Naive thymus-derived CD8-positive, alpha-beta T cell (primary cell): ENCODE measurements at places on chromosomes 3 and 15.

- no peak for DNase-seq
Measured at GRCh38 chr15:26667222-26667988, 105.5 kb downstream of the GABRB3 start.

GRCh38 chr3:159186581-159186980 is 384.7 kb downstream of the MFSD1 start:
- DNase-seq, result no peak

DNA sequence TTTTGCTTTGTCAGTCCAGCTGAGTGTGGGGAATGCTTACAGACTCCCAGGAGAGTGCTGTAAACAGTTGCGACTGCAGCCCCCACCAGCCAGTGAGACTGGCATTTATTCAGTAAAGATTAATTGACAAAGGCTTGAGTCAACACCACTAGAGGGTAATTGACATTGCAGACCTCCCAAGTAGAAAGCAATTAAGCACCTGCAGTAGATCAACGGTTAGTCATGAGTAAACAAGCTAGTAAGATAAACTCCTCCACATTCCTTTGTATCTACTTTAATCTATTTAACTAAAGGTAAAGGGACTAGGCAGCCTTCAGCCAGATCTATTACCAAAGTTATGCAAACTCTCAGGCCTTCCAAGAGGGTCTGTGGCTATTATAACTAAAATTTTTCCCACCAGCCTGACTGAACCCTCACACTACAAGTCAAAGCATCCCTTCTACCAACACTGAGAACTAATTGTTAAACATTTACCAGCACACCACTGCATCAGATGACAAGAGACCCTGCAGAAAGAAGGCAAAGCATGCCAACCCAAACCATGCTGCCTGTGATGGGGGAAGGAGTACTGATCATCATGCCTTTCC is 30.5 kb upstream of the GALNT15 start:
- DNase-seq, result no peak

DNA sequence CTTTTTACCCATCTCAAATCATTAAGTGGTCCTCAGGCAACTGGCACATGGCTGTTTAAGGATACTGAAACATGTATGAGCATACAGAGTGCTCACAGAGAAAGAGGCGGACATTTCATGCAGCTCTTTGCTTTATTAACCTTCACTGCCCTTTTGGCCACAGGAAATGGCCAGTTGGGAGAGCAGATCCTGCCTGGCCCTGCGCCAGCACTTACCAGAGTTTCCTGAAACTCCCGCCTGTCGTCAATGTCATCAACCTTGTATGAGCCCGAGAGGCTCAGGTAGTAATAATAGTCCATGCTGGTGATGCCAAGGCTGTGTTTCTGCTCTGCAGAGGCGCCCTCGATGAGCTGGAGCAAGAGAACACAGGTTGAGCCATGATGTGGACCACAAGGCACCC is 17.8 kb downstream of the LDHAL6B start:
- DNase-seq, result no peak

- DNase-seq, result no peak
Measured at GRCh38 chr15:56982987-56983386, 64.5 kb downstream of the TCF12 start.

DNA sequence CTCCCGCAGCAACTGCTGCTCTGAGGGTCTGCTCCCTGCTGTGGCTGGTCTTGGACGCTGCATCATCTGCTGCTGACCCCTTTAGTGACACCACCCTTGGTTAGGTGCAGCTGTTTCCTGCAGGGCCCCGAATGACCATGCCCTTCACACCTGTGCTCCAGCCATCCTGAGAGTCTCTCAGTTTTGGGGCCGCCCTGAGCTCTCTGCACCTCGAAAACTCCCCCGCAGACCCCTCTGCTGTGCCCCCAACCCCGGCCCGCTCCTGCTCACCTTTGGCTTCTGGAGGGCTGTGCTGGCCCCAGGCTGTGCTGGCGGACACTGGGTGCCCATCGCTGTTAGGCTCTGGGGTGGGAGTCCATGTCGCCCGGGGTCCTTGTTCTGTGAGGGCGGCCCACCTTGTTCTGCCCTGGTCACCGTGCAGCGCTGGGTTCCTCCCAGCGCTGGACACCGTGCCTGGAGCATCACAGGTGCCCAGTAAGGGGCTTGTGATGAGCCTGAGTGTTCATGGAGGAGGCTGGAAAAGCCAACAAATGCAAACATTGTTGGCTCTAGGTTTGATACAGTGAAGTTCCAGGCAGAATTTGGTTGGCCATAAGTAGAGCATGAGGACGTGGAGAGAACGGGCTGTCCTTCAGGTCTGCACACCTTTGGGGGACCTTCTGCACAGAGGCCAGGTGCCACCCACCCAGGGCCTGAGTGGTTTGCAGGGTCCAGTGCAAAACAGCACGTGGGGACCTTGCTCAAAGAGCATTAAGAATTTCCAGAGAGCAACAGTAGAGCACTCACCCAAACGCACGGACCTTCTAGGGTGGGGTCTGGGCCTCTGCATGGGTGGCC is 12.3 kb downstream of the ABTB1 start:
- no peak for DNase-seq

GRCh38 chr3:162134571-162134970 is 638.0 kb downstream of the OTOL1 start:
- no peak for DNase-seq

GRCh38 chr3:183508821-183509220 is 46.7 kb downstream of the KLHL6 start:
- no peak for DNase-seq

DNA sequence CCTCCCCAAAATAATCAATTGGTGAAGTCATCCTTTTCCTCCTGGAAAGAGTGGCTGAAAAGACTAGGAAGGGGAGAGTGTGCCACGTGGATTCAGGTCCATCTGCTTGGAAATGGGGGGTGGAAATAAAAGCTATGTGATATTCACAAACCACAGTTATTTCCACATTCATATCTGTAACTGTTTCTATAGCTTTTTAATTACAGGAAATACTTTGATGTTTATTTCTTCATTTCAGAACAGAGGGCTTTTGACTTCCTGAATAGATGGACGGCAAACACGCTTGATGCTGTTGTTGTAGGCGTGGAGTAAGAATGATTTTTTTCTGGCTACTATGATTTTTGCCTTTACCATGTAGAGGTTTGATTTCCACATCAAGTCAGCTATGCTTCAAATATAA is 10.1 kb downstream of the AADACL2 start:
- no peak for DNase-seq

GRCh38 chr3:50123394-50124051 is 31.6 kb upstream of the SEMA3F start:
- DNase-seq, result no peak

DNA sequence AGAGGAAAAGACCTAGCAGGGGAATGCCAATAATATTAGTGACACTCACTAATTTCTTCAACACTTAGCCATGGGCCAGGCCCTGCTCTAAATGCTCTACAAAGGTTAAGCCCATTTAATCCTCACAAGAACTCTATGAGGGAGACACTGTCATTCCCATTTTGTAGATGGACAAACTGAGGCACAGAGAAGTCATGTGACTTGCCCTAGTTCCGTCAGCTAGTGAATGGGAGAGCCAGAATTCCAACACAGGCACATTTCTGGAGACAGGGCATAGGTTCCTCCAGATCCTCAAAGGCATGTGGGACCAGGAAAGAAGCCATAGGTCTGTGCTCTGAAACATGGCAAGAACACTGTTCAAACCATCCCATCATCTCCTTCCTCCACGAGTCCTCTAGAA is 31.5 kb downstream of the LOXL1 start:
- no peak for DNase-seq

DNA sequence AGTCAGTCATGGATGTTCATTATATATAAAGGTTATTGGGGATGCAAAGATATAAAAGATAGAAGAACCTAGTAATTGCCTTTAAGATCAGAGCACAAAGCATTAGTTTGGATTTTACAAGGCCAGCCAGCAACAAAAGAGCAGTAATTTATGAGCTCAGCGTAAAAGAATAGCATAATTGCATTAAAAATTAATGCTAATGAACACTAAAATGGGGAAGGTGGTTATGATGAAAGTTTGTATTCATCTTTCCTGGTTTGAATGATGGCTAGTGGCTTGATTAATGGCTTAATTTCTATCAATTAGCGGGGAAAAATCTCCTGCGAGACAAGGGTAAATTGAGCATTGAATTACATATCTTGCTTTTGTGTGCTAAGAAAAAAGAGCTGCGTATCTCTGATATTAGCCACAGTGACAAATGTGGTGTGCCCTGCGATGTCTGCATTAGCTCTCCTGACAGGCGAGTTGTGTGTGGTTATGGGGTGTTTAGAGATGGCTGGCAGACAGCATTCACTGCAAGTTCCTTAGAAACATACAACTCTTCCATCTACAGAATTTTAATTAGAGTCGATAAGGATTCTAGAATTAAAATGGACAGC is 42.8 kb upstream of the MLF1 start:
- DNase-seq, result no peak

- no peak for DNase-seq
Measured at GRCh38 chr3:108250626-108251025, 28.4 kb upstream of the IFT57 start.

GRCh38 chr15:53758412-53758811 is 1.1 kb downstream of the WDR72 start:
- no peak for DNase-seq

GRCh38 chr3:77139624-77140023 is 99.7 kb downstream of the ROBO2 start:
- no peak for DNase-seq

GRCh38 chr3:194054540-194054939 is 81.4 kb upstream of the HES1 start:
- no peak for DNase-seq

DNA sequence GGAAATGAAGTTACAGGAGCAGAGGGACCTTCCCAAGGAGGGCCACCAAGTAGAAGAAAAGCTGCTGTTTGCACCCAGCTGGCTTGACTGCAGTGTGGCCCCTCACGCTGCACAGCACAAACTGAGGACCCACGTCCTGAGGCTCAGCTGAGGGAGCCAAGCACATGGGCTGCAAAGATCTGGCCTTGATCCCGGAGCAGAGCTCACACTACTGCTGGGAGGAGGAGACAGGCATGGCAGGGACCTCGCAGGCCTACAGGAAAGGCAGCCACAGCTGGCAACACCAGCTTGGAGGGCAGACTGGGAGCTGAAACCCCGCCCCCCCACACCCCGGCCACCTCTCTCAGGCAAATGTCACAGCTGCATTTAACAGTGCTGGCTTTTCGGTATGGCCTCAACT is 39.7 kb downstream of the KLHL25 start:
- no peak for DNase-seq

- no peak for DNase-seq
Measured at GRCh38 chr15:73688455-73688854, 4.3 kb downstream of the CD276 start.

GRCh38 chr15:25741256-25741580 is 121.9 kb downstream of the ATP10A start:
- no peak for DNase-seq

DNA sequence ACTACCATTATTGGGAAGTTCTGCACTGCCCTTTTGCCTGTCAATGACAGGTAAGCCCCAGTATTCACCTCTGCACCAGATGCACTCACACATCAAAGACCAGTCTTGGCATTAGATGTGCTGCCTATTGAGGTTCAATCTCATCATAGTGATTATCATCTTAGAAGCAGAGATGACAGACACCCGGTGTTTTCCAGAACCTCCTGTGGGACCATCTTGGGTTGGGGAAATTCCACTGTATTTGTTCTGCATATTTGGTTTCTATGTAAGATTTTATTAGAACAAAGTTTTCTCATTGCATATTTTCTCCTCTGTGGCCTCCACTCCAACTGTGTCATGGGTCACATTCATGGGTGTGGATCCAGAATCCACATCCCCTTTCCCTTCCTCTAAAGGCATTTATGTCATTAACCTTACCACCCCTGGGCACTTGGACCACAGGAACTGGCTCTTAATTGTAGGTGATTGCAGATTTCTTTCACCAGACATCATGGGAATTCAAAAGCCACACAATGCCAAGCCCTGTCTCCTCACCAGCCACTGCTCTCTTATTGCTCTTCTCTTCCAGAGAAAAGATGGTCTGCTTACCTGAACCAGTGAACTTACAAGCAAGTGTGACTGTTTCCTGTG is 31.2 kb downstream of the PLA1A start:
- DNase-seq, result no peak

DNA sequence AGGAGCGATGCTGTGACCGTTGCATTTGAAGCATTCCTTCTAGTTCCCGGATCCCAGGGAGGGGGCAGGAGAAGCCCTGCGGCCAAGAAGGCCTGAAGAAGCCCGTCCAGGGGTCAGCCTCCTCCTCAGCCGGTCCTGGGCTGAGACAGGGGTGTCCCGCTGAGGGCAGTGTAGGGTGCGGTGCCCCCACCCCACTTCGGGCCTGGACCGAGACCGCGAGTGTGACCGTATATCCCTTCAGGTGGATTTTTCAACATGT is 2.8 kb downstream of the OCA2 start:
- no peak for DNase-seq

GRCh38 chr3:149151843-149152242 is 22.4 kb downstream of the HPS3 start:
- DNase-seq, result no peak

DNA sequence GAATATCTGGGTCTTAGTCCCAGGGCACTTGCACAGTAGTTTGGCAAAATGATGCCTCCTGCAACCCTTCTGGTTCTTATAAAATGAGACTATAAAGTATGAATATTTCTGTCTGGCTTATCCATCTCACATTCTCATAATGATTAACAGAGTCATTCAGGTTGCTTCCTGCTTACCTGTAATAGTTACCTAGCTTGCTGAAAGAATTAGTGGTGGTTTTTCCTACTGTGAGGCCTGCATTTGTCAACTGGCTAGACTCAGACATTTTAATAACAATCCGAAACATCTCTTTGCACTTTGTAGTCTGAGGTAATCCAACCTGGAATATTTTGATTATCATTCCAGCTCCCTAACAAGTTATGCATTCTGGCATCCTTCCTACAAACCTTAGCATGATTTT is 75.6 kb upstream of the POU1F1 start:
- DNase-seq, result no peak

- DNase-seq, result no peak
Measured at GRCh38 chr3:58157700-58158099, 53.1 kb downstream of the DNASE1L3 start.

DNA sequence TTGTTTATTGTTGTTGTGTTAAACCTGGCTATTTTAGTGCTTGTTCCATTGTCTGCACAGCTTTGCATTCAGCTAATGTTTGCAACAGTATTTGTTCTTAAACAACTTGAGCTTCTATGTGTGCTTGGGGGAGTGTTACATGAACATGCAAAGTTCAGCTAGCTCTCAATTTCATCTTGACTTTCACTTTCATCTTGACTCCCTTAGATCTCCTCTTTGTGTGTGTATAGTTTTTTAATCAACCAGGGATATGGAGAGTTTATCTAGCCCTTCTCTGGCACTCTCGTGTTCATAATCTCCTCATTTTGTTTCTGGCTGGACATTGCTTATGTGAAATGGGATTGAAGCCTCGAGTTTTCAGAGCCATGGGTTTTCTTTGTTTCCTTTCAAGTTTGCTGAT is 212.4 kb upstream of the ZBTB20 start:
- DNase-seq, result no peak

- DNase-seq, result no peak
Measured at GRCh38 chr3:131543714-131544113, 40.9 kb upstream of the MRPL3 start.
